ENCODE measurements at places on chromosomes 13 and 19. TPM values are rescaled to one million over a fixed set of nuclear protein-coding genes. Genes with fewer than 3 reads are reported as not detected.

DNA sequence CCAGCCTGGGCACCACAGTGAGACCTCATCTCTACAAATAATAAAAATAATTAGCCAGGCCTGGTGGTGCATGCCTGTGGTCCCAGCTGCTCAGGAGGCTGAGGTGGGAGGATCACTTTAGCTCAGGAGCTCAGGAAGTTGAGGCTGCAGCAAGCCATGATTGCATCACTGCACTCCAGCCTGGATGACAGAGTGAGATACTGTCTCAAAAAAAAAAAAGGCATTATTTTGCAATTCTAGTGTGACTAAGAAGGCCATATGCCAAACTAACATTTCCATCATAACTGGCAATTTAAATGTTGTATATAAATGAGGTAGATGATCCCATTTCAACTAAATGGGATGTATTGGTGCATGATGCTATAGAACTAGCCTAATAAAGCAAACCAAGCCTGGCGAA lies 632.8 kb upstream of the KLF12 start:
- DNase-seq = no peak

DNA sequence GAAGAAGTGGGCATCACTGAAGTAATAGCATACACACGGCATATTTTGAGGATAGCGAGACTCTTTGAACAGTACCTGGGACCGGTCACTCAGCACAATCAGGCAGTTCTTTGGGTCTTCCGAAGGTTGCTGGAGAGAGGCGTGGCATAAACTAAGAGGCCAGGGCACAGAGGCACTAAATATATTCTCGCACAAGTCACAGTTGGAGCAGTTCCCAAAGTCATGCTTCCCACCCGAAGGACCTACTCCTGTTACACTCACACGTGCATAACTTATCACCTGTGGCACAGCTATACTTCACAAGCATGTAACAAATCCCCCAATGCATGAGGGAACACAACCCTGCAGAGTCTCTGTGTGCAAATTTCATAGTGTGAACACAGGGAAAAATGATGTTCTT lies 10.2 kb downstream of the WDR87 start:
- DNase-seq = no peak

GRCh38 chr19:39194832-39195542 lies 1.8 kb upstream of the NCCRP1 start:
- no peak for DNase-seq

LIN7B gene
- total RNA-seq = 4.7 TPM

ONECUT3 gene
- not detected for total RNA-seq

- DNase-seq = no peak
Measured at GRCh38 chr19:46009530-46010510, 13.0 kb downstream of the PGLYRP1 start.

CASP14 gene
- total RNA-seq = not detected

- no peak for DNase-seq
Measured at GRCh38 chr13:33940898-33941297, 122.9 kb downstream of the RFC3 start.

TEKTIP1 gene
- not detected for total RNA-seq

GRCh38 chr13:94776956-94777355 lies 64.6 kb upstream of the SOX21 start:
- DNase-seq = no peak

- DNase-seq = peak; percentile 99
Measured at GRCh38 chr13:44435142-44435918, 61.7 kb downstream of the SERP2 start.

DNA sequence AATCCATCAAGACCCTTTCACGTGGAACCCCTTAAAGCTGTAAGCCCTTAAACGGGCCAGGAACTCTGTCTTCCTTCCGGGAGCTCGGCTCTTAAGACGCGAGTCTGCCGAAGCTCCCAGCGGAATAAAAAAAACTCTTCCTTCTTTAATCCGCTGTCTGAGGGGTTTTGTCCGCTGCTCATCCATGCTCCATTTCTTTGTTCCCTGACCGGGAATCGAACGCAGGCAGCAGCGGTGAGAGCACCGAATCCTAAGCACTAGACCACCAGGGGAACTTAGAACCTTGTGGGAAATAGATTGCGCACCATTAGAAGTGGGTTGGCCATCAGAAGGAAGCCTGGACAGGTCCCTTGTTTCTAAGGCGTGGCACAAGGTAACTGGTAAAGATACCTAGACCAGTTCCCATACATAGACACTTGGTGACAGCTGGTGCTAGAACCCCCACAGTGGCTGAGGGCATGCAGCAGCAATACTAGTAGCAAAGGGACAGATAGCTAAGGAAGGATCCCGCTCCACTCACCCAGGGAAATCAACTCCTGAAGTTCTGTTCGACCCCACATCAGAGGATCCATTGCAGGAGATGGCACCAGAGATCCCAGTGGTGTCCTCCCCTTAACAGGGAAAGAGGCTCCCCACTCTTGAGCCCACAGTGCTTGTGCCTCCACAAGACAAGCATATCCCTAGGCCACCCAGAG lies 1.5 kb upstream of the RGCC start:
- DNase-seq = no peak

METTL21C gene
- 0.69 TPM for total RNA-seq

GRCh38 chr13:35716729-35717128 lies 240.2 kb upstream of the MAB21L1 start:
- DNase-seq = no peak

DNA sequence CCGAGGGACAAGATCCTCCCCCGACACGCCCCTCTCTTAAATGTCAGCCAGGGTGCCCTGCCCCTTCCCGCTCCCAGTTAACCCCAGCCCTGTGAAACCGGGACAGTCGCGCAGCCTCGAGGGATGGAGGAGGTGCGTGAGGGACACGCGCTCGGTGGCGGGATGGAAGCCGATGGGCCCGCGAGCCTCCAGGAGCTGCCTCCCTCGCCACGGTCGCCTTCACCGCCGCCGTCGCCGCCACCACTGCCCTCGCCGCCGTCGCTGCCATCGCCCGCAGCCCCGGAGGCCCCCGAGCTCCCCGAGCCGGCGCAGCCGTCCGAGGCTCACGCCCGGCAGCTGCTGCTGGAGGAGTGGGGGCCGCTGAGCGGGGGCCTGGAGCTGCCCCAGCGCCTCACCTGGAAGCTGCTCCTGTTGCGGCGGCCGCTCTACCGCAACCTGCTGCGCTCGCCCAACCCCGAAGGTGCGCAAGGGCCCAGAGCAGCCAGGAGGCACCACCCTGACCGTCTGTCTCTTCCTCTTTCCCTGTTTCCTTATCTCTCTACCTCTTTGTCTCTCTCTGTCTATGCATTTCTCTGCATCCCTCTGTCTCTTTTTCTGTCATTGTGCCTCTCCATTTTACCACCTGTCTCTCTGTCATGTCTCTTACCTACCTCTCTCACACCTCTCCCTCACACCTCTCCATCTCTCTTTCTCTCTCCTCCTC lies at the start of gene NCCRP1:
Gene NCCRP1, plus strand, starts transcription at position 105 of the 703 bp plus-strand sequence. Its CDS starts 19 bp downstream, at position 124.
- DNase-seq = no peak

DNA sequence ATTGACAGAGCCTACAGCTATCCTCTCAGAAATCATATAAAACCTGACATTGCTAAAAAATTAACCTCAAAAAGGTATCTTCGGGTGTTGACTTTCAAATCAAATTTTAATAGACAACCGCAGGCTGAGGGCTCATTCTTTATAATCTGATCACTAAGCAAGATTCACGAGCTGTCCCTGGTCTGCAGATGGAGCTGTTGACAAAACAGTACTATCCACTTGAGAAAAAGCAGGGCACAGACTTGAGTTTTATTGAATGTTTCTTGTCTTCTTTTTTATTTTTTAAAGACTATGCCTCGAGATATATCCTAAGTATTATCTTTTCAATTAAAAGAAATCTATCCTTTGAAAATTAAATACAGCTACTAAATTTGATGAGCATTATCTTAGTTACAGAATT lies 540.5 kb downstream of the PCDH9 start:
- no peak for DNase-seq

GRCh38 chr13:22647156-22647850 lies 533.5 kb upstream of the SGCG start:
- DNase-seq = no peak

- no peak for DNase-seq
Measured at GRCh38 chr13:76889254-76889653, 3.0 kb upstream of the KCTD12 start.

C1QTNF9 gene
- 1.3 TPM for total RNA-seq

DNA sequence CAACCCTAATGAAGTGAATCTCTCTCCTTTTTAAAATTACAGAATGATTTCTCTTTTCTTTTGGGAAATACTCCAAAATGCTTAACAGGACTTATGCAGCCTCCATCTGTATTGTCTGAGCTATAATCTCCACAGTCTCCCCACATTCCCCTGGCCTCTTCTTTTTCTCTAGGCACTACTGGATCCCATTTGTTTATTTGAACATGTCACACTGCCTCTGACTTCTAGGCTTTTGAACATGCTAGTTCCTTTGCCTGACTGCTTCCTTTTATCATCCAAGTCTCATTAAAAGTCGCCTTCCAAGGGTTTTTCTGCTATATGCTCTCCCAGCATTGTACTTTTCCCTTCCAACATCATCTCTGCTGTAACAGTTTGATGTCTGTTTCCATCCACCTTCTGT lies 548.7 kb downstream of the PCDH9 start:
- no peak for DNase-seq

GRCh38 chr19:48230555-48231129 lies 25.1 kb downstream of the CARD8 start:
- no peak for DNase-seq

ICAM3 gene
- 3.8 TPM for total RNA-seq

FGF21 gene
- total RNA-seq = not detected

ZNF418 gene
- 18.7 TPM for total RNA-seq

DNA sequence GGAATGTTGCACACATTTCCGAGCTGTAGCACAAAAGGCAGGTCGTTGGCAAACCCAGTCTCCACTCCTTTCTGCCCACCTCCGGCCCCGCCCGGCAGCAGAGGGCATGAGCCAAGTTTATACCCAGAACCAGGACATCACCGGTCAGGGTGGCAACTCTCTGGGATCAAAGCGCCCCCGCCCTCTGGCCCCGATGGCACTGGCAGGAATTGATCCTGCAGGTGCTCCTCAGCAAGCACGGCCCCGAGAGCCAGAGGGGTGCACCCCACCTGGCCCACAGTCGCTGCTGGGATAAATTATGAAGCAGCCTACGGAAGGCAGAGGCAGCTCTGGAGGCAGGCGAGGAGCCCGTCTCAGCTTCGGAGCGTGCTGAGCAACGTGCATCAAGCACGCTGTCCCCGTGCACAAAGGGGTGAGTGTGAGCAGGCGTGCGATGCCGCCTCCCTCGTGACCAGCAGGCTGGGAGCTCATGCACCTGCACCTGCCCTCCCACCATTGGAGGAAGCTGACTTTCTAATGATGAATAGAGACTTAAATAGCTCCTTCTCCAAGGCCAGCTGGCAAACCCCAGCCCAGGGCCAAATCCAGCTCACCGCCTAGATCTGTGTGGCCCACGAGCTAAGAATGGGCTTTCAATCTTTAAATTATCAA lies 25.7 kb downstream of the SHC2 start:
- DNase-seq = no peak

NEK5 gene
- 1.4 TPM for total RNA-seq

TMEM221 gene
- 0.53 TPM for total RNA-seq

DNA sequence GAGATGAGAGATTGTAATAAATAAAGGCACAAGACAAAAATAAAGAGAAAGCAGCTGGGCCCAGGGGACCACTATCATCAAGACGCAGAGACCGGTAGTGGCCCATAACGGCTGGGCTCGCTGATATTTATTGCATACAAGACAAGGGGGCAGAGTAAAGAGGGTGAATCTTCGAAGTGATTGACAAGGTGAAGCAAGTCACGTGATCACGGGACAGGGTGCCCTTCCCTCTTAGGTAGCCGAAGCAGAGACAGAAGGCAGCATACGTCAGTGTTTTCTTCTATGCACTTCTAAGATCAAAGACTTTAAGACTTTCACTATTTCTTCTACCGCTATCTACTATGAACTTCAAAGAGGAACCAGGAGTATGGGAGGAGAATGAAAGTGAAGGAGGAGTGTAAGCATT lies 4.6 kb upstream of the PRKCG start:
- DNase-seq = no peak

- no peak for DNase-seq
Measured at GRCh38 chr19:10766671-10767201, 48.9 kb downstream of the DNM2 start.

DNA sequence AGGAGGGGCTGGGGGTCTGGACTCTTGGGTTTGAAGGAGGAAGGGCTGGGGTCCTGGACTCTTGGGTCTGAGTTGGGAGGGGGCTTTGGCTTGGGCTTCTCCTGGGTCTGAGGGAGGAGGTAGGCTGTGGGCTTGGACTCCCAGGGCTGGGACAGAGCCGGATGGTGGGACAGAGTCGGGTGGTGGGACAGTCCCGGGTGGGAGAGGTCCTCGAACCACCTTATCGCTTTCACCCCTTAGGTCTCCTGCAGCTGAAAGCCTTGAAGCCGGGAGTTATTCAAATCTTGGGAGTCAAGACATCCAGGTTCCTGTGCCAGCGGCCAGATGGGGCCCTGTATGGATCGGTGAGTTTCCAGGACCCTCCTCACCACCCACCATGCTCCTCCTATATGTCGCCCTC lies 1.4 kb downstream of the FGF21 start:
- no peak for DNase-seq

MEIOSIN gene
- not detected for total RNA-seq

ELSPBP1 gene
- not detected for total RNA-seq

- DNase-seq = no peak
Measured at GRCh38 chr13:43884222-43884621, 4.5 kb downstream of the LACC1 start.

DNA sequence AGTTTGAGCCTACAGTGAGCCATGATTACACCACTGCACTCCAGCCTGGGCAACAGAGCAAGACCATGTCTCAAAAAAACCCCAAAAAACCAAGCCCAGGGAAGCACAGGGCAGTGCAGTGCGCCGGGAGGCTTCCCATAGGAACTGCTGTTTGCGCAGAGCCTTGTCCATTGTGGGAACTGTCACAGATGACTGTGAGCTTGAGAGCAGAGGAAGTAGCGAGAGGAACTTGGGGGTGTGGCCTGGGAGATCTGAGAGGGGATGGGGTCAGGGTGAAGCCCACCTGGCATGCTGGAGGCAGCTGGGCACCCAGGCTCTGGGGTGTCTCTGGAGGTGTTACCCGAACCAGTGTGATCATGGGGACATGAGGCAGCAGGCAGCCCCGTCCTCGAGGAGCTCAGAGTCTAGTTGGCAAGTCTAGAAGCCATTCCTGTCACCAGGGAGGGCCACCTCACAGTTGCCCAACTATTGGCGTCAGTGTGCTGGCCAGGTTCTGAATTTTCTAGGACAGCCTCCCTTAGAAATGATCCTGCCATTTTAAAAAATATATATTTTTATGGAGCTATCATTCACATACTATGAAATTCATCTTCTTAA lies 10.4 kb downstream of the KDM4B start:
- DNase-seq = no peak

- DNase-seq = no peak
Measured at GRCh38 chr13:48175185-48175584, 57.8 kb upstream of the ITM2B start.

GRCh38 chr13:106609116-106609515 lies 41.2 kb upstream of the ARGLU1 start:
- no peak for DNase-seq
